ENCODE measurements at places on chromosomes 16 and 17. TPM values are rescaled to one million over a fixed set of nuclear protein-coding genes. Genes with fewer than 3 reads are reported as not detected.

Gene MPV17L
- total RNA-seq: 0.44 TPM

Gene STX4
- total RNA-seq: 11.7 TPM

Gene BRCA1
- 30.1 TPM for total RNA-seq

Gene WFIKKN2
- total RNA-seq: not detected

Gene TEX14
- total RNA-seq: not detected

Gene OR4D2
- total RNA-seq: not detected

Gene HOXB6
- total RNA-seq: 9.4 TPM

Gene SEPTIN12
- total RNA-seq: not detected

Gene HOXB8
- total RNA-seq: 5.5 TPM

Gene MFSD6L
- not detected for total RNA-seq

Gene TRIM47
- 3.8 TPM for total RNA-seq

GRCh38 chr17:70120425-70120824, 45.4 kb downstream of the KCNJ16 start:
- DNase-seq: no peak

DNA sequence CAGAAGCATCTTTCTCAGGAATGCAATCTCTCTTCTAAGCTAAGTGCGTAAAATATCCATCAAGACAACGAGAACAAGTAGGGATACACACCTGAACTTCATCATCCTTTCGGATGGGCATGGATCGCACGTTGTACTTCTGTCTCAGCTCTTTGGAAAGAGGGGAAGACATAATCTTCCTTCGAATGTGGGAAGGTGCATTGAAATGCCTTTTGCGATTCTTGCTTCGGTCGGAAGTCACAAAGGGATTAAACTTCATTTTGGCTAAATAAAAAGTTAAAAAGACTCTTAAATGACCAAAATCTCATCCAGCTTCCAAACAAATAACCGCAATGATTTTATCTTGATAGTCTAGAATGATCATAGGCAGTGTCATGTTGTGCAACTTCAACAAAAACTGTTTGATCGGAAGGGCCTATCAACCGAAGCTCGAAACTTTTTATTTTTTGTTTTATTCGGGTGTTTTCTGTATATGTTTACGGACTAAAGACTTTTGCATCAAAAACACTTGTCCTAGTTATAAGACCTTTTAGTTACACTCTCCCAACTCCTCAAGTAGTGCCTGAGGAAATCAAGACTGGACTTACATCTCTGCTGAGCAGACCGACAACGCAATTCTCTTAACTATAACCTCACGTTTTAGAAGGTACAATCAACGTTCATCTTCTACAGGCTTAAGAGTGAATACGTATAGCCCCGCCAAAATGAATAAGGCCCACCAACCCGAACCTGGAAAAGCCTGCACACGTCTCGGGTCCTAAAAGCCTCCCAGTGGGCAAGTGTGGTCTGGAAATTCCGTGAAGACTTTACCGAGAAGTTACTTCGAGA, 727 bp downstream of the RPL26 start:
- DNase-seq: peak; percentile 12

DNA sequence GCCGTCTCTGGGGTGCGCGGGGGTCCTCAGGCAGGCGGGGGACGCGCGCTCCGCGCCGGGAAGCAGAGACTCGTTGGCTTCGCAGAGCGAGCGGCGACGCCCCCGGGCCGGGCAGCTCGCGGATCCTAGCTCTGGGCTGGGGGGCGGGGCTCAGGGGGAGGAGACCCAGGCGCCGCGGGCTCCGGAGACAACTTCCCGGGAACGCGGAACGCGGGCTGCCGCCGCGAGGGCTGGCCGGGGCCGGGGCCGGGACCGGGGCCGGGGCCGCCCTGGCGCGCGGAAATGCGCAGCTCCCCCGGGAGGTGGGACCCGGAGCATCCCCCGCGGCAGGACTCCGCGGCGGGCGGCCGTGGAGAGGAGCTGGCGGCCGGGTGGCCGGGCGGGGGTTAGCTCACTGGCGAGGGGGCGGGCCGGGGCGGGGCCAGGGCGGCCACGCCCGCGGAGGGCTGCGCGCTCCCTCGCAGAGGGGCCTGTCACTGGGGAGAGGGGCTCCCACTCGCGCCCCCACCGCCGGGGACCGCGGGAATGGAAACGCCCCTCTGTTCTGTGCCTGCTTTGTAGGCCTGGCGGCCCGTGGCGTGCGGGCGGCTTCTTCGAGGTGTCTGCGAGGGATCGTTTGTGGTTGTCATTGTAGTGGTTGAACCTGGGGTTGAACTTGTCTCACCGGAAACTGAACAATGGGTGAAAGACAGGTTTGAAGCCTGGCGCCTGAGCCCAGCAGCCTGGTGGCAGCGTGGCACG, at the start of gene GAS7:
TSS of gene GAS7 (minus strand) at position 98 of the 741 bp plus-strand sequence.
- DNase-seq: no peak

GRCh38 chr17:49963309-49963625, 5.7 kb upstream of the DLX4 start:
- no peak for DNase-seq

GRCh38 chr17:69870091-69870530, 204.9 kb upstream of the KCNJ16 start:
- DNase-seq: peak; percentile 97

GRCh38 chr17:77772461-77772897, 186.0 kb upstream of the TNRC6C start:
- DNase-seq: peak; percentile 55

DNA sequence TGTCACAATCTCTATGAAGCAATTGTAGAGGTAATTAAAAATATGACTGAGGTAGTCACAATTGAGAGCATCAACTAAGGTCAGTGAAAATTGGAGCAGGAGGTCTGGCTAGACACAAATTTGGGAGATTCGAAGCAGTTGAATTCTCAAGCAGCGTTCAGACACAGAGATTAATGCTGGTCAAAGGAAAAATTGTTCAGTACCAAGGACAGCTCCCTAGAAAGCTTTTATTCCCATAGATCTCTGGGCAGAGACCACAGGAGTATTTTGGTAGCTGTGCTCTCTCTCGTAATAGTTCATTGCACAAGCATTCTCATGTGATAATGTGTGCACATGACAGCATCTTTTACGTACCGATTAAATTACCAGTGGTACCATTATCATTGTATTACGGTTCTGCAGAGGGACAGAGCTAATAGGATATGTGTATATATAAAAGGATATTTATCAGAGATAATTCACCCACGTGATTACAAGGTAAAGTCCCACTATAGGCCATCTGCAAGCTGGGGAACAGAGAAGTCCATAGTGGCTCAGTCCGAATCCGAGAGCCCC, 387.5 kb upstream of the HSBP1 start:
- peak; percentile 47 for DNase-seq

DNA sequence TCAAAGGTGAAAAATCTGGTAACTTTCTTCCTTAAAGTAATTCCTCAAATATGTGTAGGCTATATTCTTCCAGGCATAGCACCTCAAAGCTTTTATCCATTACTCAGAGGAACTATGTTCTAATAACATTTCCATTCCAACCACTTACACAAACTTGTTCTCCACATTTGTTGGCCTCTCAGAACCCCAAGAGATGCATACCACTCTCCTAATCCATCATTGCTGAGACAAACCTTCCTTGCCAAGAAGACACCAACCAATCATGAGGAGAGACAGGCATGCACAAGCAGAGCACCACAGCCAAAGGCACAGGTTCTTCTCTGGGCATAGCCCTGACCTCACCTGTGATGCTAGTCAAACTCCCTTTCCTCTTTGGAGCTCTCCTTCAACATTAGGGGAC, 20.9 kb downstream of the CDH11 start:
- no peak for DNase-seq

DNA sequence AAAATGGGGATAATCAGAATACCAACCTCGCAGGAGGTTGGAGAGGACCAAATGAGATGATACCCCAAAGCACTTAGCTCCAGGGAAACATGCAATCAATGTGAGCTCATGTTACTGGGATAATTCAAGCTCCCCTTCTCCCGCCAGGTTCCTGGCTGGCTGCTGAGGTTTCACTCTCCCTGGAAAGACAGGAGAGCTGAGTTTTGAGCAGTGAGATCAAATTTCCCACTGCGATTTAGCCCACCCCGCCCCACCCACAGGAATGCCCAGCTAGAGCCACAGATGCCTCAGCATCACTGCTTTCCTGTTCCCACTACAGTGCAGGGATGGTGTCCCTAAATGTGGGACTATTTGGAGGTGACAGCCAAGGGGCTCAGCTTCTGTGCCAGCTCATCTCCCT, 56.7 kb downstream of the ZNF423 start:
- DNase-seq: no peak

- DNase-seq: no peak
Observed at GRCh38 chr17:34645594-34645993, 66.2 kb downstream of the TMEM132E start.

DNA sequence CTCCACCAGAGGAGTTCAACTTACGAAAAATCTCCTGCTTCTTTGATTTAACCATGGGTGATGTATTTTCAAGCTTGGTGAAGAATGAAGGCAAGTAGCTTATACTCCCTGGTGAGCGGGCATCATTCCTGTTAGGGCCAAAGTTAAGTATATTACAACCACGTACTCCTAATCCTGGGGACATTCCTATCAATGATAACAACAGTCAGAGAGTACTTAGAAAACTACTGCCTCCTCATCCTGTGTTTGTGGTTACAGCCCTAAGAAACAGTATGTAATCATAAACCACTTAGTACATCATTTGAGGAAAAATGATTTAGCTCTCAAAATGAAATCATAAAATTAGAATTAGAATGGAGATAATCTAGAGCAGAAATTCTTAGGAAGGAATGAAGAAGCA, 47.3 kb downstream of the TTC19 start:
- DNase-seq: no peak

- peak; percentile 77 for DNase-seq
Observed at GRCh38 chr17:47203984-47204721, 5.0 kb upstream of the MYL4 start.

- no peak for DNase-seq
Observed at GRCh38 chr16:64077242-64077641, 1044.6 kb downstream of the CDH11 start.

- peak; percentile 73 for DNase-seq
Observed at GRCh38 chr17:37820995-37821713, 76.3 kb upstream of the HNF1B start.

GRCh38 chr16:2905988-2906387, 5.7 kb upstream of the FLYWCH1 start:
- no peak for DNase-seq

GRCh38 chr16:31129568-31130335, 5.8 kb downstream of the PRSS8 start:
- no peak for DNase-seq

DNA sequence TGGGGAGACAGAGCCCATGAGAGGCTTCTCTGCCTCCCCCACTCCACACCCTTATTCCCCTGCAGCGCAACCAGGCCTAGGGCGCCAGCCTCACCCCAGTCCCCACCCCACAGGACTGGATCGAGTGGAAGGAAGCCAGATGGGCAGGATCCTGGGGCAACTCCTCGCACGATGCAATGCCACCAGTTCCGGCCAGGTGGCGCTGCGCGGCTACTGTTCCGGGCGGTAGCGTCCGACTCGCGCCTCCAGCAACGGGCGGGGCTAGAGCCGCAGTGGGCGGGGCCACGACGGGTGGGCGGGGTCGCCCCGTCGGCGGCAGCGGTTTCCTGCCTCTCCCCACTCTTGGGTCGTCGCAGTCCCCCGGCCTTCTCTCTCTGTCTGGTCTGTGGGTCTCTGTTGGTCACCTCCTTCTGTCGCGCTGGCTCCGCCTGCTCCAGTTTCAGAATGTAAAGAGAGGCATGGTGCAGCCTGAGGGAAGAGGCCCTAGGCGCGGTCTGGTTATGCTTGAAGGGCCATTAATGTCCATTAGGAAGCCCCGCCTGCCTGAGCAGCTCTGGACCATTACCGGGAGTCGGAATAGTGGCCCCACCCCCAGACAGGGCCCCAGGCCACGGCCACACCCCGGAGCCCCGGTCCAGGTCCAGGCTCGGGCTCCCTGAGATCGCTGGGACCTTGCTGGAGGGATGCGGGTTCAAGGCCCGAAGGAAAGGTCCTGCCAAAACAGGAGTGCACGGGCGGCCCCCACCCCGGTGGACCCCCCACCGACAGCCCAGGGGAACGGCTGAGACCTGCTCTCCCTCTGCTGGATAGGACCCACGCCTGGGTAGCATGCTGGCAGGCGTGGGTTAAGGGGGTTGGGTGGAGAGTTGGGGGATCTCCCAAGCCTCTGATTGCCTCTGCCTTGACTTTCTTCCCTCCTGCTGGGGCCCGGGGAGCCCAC, 3.3 kb upstream of the NHERF2 start:
- DNase-seq: peak; percentile 81

DNA sequence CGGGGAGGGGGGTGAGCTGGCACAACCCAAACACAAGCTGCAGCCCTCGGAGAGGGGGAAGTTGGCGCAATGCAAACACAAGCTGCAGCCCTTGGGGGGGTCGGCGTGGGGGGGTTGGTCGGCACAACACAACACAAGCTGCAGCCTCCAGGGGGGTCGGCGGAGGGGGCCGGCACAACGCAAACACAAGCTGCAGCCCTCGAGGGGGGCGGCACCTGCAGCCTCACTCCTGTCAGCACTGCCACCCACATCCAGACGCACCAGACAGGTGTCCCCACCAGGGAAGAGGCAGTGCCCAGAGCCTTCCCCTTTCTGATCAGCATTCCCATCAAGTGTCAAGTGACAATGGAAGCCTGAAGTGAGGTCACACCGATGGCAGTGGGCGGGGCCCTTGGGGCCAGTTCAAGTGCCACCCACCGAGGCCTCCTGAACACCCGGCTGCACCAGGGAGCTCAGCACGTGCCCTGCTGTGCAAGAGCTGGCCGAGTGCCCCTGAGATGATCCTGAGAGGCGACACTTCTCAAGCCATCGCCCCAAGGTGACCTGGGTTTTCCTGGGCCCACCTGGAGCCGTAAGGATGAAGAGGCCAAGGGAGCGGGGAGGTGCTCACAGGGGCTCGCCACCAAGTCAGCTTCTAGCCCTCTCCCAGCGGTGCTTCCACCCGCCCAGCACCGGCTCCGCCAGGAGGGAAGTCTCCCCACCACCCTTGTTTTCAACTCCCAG, 59.3 kb downstream of the KLHDC4 start:
- DNase-seq: no peak

GRCh38 chr17:13562271-13562800, 39.4 kb downstream of the HS3ST3A1 start:
- peak; percentile 54 for DNase-seq

GRCh38 chr17:18371455-18371854, 6.1 kb upstream of the EVPLL start:
- peak; percentile 37 for DNase-seq

- no peak for DNase-seq
Observed at GRCh38 chr17:75249564-75249963, 11.8 kb downstream of the GGA3 start.

DNA sequence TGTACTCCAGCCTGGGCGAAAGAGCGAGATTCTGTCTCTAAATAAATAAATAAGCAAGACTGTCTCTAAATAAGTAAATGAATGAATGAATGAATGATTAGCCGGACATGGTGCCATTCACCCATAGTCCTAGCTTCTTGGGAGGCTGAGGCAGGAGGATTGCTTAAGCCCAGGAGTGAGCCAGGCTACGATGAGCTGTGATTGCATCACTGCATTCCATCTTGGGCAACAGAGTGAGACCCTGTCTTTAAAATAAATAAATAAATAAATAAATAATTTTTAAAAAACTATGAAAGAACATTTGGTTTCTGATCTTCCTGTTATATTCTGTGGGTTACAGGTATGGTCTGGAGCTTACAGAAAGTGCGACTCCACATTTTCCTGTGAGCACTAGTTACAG, 65.0 kb downstream of the C17orf58 start:
- no peak for DNase-seq

All from M059J (cell line).